ENCODE measurements at places on chromosomes 5 and 9.

DNA sequence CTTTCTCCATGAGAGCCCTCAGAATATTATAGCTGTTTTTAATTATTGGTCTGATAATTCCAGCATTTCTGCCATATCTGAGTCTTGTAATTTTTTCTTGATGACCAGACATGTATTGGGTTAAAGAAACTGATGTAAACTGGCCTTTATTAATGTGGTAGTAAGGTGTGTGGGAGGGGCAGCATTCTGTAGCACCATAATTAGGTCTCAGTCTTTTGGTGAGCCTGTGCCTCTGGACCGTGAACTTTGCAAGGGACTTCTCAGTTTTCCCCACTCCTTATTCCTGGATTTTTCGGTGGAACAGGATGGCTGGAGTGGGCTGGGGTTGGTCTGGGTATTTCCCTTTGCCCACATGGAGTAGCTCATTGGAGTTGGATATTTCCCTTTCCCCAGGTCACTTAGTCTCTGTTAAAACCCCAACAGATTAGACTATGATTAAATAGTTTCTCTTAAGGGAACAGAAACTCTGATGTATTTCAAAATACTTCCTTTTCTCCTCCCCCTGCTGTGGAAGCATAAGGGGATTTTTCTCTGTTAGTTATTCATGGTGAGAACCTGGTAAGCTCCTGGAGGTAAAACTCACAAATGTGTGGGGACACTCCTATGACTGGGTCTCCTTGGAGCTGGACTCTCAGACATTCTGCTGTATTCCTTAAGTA, 52.4 kb downstream of the FSD1L start:
- DNase-seq, result no peak

GRCh38 chr9:95420518-95420917, 96.3 kb downstream of the PTCH1 start:
- DNase-seq, result no peak

DNA sequence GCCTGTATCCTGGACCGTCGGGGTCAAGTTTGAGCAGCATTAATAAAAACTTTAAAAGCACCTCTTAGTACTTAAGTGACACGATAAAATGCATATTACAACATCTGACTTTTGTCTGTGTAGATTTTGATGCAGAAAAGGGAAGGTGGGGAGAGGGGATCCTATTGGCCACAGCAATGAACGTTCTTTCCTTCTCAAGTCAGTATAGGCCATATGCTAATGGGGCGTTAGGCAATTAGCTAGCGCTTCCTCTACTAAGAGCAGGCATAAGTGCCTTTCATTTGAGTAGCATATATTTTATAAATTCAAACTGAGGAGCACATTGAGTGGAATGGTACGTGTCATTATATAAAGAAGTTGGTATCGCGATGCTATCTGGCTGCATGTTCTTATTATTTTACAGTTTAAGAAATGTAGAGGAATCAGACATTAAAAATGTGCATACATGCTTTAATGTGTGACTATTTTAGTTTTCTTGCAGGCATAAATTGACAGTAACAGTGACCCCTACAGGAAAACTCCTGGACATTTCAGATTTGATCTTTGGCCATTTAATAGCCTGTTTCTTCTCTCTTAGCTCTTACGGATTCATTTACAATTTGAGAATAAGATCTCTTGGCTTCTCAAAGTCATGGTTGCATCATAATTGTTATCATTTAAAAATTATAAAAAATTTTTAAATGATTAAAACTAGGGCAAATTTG, 1.1 kb upstream of the GNA14 start:
- no peak for DNase-seq

DNA sequence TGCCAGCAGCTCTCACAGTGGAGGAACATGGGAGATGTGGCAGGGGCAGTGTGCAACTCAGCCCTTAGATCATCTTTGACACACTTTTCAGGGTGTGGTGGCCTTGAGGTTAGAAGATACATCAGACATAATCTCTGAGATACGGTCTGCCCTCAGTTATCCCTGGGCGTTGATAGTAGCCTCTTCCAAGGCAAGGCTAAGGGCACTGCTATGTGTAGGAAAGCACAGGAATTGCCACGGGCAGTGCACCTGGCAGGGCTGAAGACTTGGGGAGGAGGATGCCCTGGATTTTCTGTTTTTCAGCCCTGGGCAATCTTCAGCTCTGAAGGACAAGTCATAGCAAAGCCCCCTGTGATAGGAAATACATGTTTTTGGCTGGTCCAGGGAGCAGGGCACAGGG, 206.7 kb downstream of the GOLPH3 start:
- DNase-seq, result no peak

- no peak for DNase-seq
These were observed 49.8 kb upstream of the FCN1 start for GRCh38 chr9:134967547-134967930.

DNA sequence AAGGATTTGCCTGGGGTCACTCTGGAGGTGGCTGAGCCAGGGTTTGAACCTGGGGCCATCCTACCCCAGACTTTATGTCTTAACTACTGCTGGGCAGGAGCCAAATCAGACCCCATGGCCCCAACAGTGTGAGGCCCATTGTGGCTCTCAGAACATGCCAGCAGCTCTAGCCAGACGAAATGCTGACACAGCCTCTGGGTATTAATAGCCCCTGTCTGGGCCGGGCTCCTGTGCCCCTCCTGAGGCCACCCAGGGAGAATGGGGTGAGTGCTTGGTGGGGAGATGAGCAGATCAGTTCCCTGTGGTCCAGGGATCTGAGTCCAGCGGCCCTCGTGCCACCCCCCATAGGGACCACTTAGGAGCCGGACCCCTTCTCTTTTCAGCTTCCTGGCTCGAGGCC, 2.2 kb upstream of the PLPP7 start:
- DNase-seq, result no peak

DNA sequence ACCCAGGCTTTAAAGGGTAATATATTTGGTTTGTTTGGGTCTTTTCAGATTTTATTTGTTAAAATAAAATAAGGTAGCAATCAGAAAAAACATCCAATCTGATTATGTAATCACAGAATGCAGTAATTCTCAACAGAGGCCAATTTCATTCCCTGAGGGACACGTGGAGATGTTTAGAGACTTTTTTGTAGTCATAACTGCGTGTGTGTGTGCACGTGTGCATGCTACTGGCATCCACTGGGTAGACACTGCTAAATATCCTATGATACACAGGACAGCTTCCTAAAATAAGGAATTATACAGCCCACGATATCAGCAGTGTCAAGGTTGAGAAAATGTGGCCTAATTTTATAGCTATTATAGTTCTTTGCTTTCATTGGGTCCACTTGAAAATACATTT, 180.8 kb upstream of the KLF9 start:
- no peak for DNase-seq

- DNase-seq, result no peak
These were observed 371.7 kb downstream of the ICE1 start for GRCh38 chr5:5794118-5794560.

- DNase-seq, result no peak
These were observed 82.4 kb upstream of the ADRA1B start for GRCh38 chr5:159833846-159834245.

DNA sequence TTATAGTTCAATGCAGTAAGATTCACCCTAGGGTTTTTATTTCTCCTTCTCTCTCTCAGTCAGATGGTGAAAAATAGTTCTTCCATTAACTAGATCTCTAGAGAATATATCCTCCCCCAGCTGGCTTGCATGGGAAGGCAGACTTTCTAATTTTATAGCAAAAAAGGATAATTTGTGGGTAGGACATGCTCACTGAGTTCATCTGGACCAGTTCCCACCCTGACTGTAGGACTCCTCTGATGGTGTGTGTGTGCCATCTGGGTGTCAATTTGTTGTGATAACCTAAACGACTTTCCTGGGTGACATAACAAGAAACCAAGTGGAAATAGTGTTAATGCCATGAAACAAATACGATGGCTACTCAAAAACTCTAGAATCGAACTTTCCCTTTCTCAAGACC, 44.9 kb downstream of the APBA1 start:
- peak; percentile 10 for DNase-seq

- DNase-seq, result no peak
These were observed 29.0 kb downstream of the MTMR12 start for GRCh38 chr5:32283539-32284377.

DNA sequence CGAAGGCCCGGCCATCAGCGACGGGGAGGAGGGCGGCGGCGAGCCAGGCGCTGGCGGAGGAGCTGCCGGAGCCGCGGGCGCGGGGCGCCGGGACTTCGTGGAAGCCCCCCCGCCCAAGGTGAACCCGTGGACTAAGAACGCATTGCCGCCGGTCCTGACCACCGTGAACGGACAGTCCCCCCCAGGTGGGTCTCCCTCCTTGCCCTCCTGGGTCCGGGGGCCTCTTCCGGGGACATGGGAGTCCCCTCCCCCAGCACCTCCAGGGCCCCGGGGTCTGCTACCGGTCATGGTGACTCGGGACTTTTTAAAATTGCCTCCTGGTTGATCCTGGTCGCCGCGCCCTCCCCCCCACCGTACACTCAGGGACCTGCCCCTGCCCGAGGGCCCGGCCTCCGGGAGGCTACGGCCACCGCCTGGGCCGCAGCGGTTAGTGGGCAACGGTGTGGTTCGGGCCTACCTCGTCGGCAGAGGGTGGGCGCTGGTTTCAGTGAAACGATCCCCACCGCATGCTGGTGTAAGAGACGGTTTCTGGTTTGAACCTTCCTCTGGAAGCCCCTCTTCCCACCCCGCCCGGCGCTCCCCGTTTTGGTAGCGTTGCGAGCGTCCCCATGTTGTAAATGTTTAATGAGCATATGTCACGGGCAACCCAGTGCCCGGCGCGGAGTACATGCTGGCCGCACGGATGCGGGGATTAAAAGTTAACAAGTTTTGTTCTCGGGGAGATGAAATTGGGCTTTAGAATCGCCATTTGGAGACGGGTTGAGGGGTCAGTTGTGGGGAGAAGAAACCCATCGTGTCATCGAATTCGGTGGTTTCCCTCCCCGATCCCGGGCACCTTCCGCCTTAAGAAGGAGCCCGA, 1.1 kb downstream of the LARP1 start:
- DNase-seq, result no peak

GRCh38 chr5:94376672-94377345, 241.6 kb downstream of the KIAA0825 start:
- no peak for DNase-seq

GRCh38 chr5:114729986-114730385, 368.1 kb downstream of the KCNN2 start:
- no peak for DNase-seq

DNA sequence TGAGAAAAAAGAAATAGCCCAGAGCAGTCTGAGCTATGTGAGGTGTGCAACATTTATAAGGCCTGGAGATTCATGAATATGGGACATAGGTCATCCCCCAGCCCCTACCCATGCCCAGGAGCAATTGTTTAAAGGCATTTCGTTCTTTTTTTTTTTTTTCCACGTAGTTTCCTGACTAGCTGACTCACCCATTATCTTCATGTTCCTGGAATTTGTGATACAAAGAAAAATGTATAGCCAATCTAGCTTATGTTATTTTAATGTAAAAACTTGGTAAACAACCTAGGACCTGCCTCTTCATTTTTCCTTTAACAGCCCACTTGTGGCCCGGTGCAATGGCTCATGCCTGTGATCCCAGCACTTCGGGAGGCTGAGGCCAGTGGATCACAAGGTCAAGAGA, 81.3 kb downstream of the OSTF1 start:
- DNase-seq, result no peak

DNA sequence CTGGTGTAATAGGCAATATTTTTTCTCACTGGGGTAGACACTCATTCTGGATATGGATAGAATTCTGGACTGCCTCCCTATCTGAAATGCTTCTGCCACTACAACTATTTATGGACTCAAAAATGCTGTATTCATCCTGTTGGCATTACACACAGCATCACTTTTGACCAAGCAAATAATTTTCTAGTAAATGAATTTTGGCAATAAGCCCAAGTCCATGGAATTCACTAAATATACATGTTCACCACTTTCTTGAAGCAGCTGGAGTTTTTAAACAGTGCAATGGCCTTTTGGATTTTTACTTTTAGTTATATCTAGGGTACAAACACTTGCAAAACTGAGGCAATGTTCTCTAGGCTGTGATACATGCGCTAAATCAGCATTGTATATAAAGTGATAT, 724.9 kb upstream of the EDIL3 start:
- DNase-seq, result no peak

- DNase-seq, result no peak
These were observed 12.8 kb downstream of the GOLGA1 start for GRCh38 chr9:124928116-124928515.

- DNase-seq, result no peak
These were observed 84.9 kb upstream of the SHB start for GRCh38 chr9:38153910-38154291.

GRCh38 chr9:76996700-76997099, 22.8 kb upstream of the FOXB2 start:
- no peak for DNase-seq

GRCh38 chr5:58224661-58225060, 235.2 kb downstream of the PLK2 start:
- no peak for DNase-seq

DNA sequence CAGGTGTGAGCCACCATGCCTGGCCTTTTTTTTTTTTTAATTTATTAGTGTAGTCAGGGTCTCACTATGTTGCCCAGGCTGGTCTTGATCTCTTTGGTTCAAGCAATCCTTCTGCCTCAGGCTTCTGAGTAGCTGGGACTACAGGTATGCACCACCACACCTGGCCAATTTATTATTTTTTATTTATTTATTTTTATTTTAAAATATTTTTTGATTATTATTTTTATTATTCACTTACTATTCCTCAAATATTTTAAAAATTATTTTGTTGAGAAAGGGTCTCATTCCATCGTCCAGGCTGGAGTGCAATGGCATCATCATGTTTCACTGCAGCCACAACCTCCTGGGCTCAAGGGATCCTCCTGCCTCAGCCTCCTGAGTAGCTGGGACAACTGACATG, 49.7 kb upstream of the CHD1 start:
- no peak for DNase-seq

DNA sequence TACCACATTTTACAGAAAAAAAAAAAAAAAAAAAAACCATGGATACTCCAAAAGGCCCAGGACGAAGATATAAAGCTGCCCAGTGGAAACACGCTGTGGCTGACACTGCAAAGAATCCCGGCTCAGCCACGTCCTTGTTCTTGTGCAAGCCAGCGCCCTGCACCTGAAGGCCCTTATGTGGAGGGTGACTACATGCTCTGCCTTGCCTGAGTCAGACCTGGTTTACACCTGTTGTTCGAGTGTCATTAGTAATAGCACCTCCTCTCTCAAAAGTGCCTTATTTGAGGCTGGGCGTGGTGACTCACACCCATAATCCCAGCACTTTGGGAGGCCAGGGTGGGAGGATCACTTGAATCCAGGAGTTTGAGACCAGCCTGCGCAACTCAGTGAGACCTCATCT, 54.3 kb upstream of the ZSWIM6 start:
- DNase-seq, result no peak

All from NCI-H2171 (cell line).